Liver (tissue), 10 donors: ENCODE measurements at places on chromosomes 3 and 15. TPM values are rescaled to one million over a fixed set of nuclear protein-coding genes. Genes with fewer than 3 reads are reported as not detected.

Gene PIK3CA
- 10.6 TPM for total RNA-seq

Gene LDHAL6B
- not detected for total RNA-seq

Gene SLC24A5
- total RNA-seq: not detected

Gene DUOXA1
- not detected for total RNA-seq

Gene GNAT1
- 0.08 TPM for total RNA-seq

Gene PLAAT1
- 0.37 TPM for total RNA-seq

Gene ADAMTS9
- 13.5 TPM for total RNA-seq

Gene MORC1
- 0.33 TPM for total RNA-seq

Gene APOD
- total RNA-seq: not detected

Gene GOLGA6B
- 1.0 TPM for total RNA-seq

Gene RBP2
- total RNA-seq: not detected

Gene MOBP
- not detected for total RNA-seq

Gene TNFAIP8L3
- total RNA-seq: 4.9 TPM

- no peaks in the 10 kb centered on the region for H3K4me1 ChIP-seq
- H3K4me3 ChIP-seq: no peak overlapping the region
- H3K27ac ChIP-seq: no peak overlapping the region
- no peaks in the 10 kb centered on the region for H3K36me3 ChIP-seq
- no peaks in the 10 kb centered on the region for H3K27me3 ChIP-seq
These were observed 779.0 kb downstream of the SQOR start for GRCh38 chr15:46413799-46414198.

- no peak for DNase-seq
- H3K36me3 ChIP-seq: no peaks in the 10 kb centered on the region
- no peaks in the 10 kb centered on the region for H3K27me3 ChIP-seq
These were observed 24.0 kb downstream of the BMF start for GRCh38 chr15:40084650-40085049.

GRCh38 chr3:78143000-78143399, 1103.1 kb downstream of the ROBO2 start:
- DNase-seq: no peak
- H3K4me3 ChIP-seq: no peak overlapping the region
- no peak overlapping the region for H3K27ac ChIP-seq
- H3K36me3 ChIP-seq: no peaks in the 10 kb centered on the region
- H3K27me3 ChIP-seq: no peaks in the 10 kb centered on the region

GRCh38 chr15:34883042-34883441, 86.5 kb downstream of the AQR start:
- no peak overlapping the region for H3K4me3 ChIP-seq
- H3K27me3 ChIP-seq: no peaks in the 10 kb centered on the region
- no peaks in the 10 kb centered on the region for H3K4me1 ChIP-seq
- no peak overlapping the region for H3K27ac ChIP-seq
- peaks cover 23% of the 10 kb centered on the region for H3K36me3 ChIP-seq

DNA sequence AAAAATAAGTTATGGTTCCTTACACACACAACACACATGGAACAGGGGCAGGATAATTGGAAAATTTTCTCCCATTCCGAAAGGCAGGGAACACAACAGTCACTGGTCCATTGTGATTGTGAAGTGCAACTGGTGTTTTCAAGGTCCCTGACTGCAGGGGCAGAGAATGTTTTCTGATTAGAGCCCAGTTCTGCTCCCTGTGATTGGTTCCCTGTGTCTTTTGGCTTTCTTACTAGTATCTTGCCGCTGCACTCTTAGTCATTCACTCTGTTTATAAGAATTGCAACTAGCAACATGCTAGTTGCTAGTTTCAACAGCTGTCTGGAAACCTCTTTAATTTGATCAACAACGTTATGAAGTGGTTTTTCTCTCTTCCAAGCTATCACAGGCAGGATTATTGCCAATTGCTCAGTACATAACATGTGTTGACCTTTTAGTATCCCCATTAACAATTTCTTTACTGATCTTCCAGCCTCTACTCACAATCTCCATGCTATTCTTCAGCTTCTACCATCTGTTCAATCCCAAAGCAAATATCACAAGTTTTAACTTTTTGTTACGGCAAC, 177.5 kb downstream of the EPHA6 start:
- H3K27me3 ChIP-seq: no peaks in the 10 kb centered on the region
- H3K27ac ChIP-seq: no peak overlapping the region

- no peak for DNase-seq
- no peaks in the 10 kb centered on the region for H3K27me3 ChIP-seq
These were observed 1.3 kb downstream of the PLCH1 start for GRCh38 chr3:155743606-155744005.

GRCh38 chr3:184537885-184538665, 23.5 kb upstream of the EPHB3 start:
- H3K27ac ChIP-seq: no peak overlapping the region
- H3K4me3 ChIP-seq: no peak overlapping the region
- DNase-seq: no peak
- no peaks in the 10 kb centered on the region for H3K4me1 ChIP-seq

DNA sequence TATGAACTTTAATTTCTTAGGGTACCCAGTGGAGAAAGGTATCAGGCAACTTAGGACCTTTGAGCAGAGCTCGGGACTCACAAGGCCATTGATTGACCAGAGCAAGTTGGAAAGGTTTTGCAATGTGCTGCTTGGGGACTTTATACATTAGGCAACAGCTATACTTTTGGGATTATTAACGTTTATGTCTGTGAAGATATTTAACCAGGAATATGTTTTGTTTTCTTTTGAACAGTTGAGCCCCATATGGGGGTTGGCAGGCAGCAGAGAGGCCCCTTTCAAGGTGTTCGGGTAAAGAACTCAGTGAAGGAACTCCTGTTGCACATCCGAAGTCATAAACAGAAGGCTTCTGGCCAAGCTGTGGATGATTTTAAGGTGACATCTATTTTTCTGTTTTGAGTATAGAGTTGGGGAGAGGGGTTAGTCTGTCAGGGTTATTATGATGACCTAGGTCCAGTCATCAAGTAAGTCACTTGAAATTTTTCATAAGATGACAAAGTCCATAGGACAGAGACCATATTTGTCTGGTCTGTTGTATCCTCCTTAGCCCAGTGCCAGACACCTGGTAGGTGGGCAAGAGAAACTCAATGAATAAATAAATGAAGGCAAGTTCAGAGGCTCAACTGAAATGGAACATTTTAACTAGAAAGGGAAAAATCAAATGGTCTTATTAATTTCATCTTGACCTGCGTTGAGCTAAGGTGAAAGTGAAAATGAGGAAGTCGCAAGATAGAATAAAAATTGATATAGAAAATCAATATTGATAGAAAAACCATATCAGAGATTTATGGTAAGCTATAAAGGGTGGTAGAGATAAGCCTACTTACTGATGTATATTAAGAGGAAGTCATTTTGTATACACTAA, 2.8 kb downstream of the NFKBIZ start:
- peak overlapping the region; percentile 97 for H3K27ac ChIP-seq
- no peak for DNase-seq
- peaks cover 49% of the 10 kb centered on the region for H3K36me3 ChIP-seq
- H3K4me1 ChIP-seq: peaks cover 18% of the 10 kb centered on the region
- no peaks in the 10 kb centered on the region for H3K27me3 ChIP-seq

- no peak for DNase-seq
- H3K4me3 ChIP-seq: no peak overlapping the region
- no peaks in the 10 kb centered on the region for H3K36me3 ChIP-seq
- H3K27me3 ChIP-seq: no peaks in the 10 kb centered on the region
- no peaks in the 10 kb centered on the region for H3K4me1 ChIP-seq
These were observed 261.9 kb upstream of the NR2E3 start for GRCh38 chr15:71548401-71548807.

GRCh38 chr3:5231074-5231473, 43.6 kb downstream of the EDEM1 start:
- no peaks in the 10 kb centered on the region for H3K36me3 ChIP-seq
- no peaks in the 10 kb centered on the region for H3K27me3 ChIP-seq
- no peak overlapping the region for H3K4me3 ChIP-seq
- H3K27ac ChIP-seq: no peak overlapping the region
- no peak for DNase-seq

- no peak overlapping the region for H3K27ac ChIP-seq
- H3K27me3 ChIP-seq: no peaks in the 10 kb centered on the region
These were observed 15.3 kb downstream of the HDAC11 start for GRCh38 chr3:13495351-13495813.

- H3K27ac ChIP-seq: peak overlapping the region; percentile 15
- H3K36me3 ChIP-seq: no peaks in the 10 kb centered on the region
- peak; percentile 27 for DNase-seq
- H3K4me3 ChIP-seq: no peak overlapping the region
These were observed 105.0 kb downstream of the LRRK1 start for GRCh38 chr15:101024073-101024695.

GRCh38 chr3:56456117-56456516, 12.2 kb downstream of the ERC2 start:
- no peak for DNase-seq
- no peaks in the 10 kb centered on the region for H3K36me3 ChIP-seq
- no peak overlapping the region for H3K27ac ChIP-seq
- H3K4me1 ChIP-seq: no peaks in the 10 kb centered on the region
- no peak overlapping the region for H3K4me3 ChIP-seq

- H3K36me3 ChIP-seq: no peaks in the 10 kb centered on the region
- H3K4me1 ChIP-seq: peaks cover 1% of the 10 kb centered on the region
- no peaks in the 10 kb centered on the region for H3K27me3 ChIP-seq
- no peak overlapping the region for H3K4me3 ChIP-seq
- DNase-seq: no peak
- H3K27ac ChIP-seq: no peak overlapping the region
These were observed 911 bp downstream of the CCRL2 start for GRCh38 chr3:46407970-46408369.

DNA sequence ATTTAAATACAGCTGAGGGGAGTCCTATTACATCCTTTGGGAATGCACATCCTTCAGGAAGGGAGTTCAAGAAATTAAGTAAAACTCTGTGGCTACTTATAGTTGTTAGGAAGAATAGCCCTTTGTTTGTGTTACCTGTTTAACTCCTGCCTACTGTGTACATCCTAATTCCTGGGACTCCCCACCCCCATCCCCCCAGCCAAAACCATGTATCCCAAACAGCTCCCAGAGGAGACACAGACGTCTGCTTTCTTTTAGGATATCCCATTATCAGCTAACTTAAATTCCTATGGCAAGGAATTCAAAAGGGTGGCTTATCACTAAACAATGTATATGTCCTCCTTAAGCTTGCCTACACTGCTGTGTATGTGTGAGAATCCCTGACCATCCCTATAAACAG, 581.7 kb downstream of the DIPK2A start:
- no peaks in the 10 kb centered on the region for H3K4me1 ChIP-seq
- H3K27me3 ChIP-seq: no peaks in the 10 kb centered on the region
- DNase-seq: no peak
- no peak overlapping the region for H3K27ac ChIP-seq

- no peak overlapping the region for H3K4me3 ChIP-seq
- H3K27me3 ChIP-seq: no peaks in the 10 kb centered on the region
- DNase-seq: no peak
- H3K36me3 ChIP-seq: no peaks in the 10 kb centered on the region
- H3K4me1 ChIP-seq: no peaks in the 10 kb centered on the region
These were observed 185.2 kb downstream of the ANXA2 start for GRCh38 chr15:60212536-60212935.

- H3K27ac ChIP-seq: no peak overlapping the region
- no peak overlapping the region for H3K4me3 ChIP-seq
- no peak for DNase-seq
- H3K36me3 ChIP-seq: no peaks in the 10 kb centered on the region
- no peaks in the 10 kb centered on the region for H3K27me3 ChIP-seq
- no peaks in the 10 kb centered on the region for H3K4me1 ChIP-seq
These were observed 258.4 kb downstream of the MECOM start for GRCh38 chr3:169405076-169405475.

- no peaks in the 10 kb centered on the region for H3K36me3 ChIP-seq
- no peak overlapping the region for H3K4me3 ChIP-seq
- no peak overlapping the region for H3K27ac ChIP-seq
- no peaks in the 10 kb centered on the region for H3K27me3 ChIP-seq
- no peaks in the 10 kb centered on the region for H3K4me1 ChIP-seq
- no peak for DNase-seq
These were observed 56.6 kb downstream of the SSR3 start for GRCh38 chr3:156498307-156498706.

DNA sequence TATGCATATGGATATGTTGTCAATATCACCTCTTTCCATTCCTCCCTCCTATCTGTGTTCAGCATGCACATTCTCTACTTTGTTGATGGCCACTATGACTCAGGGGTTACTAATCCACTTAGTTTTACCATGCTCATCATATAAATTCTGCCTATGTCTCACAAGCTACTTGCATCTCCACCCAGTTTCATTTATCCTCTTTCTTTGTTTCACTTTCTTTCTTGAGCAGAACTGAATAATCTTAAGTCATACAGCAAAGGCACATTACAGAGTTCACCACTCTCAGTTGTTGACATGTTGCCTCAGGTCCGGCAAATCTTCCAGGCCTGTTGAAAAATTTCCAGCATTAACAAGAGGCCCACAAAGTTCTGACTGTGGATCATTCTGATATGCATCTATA, 71.5 kb downstream of the SSR3 start:
- no peak for DNase-seq
- H3K27ac ChIP-seq: peak overlapping the region; percentile 58
- no peaks in the 10 kb centered on the region for H3K36me3 ChIP-seq
- no peak overlapping the region for H3K4me3 ChIP-seq
- H3K4me1 ChIP-seq: no peaks in the 10 kb centered on the region

GRCh38 chr3:111324645-111325044, 217.4 kb upstream of the CD96 start:
- no peak for DNase-seq
- H3K27ac ChIP-seq: no peak overlapping the region
- no peaks in the 10 kb centered on the region for H3K36me3 ChIP-seq

GRCh38 chr3:66428733-66429132, 72.1 kb downstream of the LRIG1 start:
- H3K4me3 ChIP-seq: no peak overlapping the region
- no peaks in the 10 kb centered on the region for H3K36me3 ChIP-seq
- DNase-seq: no peak
- H3K27ac ChIP-seq: peak overlapping the region; percentile 59
- peaks cover 36% of the 10 kb centered on the region for H3K4me1 ChIP-seq

- no peak for DNase-seq
- H3K4me3 ChIP-seq: no peak overlapping the region
- H3K36me3 ChIP-seq: no peaks in the 10 kb centered on the region
- H3K27me3 ChIP-seq: no peaks in the 10 kb centered on the region
- H3K27ac ChIP-seq: no peak overlapping the region
These were observed 1135.7 kb downstream of the IGSF11 start for GRCh38 chr3:117898722-117899522.

DNA sequence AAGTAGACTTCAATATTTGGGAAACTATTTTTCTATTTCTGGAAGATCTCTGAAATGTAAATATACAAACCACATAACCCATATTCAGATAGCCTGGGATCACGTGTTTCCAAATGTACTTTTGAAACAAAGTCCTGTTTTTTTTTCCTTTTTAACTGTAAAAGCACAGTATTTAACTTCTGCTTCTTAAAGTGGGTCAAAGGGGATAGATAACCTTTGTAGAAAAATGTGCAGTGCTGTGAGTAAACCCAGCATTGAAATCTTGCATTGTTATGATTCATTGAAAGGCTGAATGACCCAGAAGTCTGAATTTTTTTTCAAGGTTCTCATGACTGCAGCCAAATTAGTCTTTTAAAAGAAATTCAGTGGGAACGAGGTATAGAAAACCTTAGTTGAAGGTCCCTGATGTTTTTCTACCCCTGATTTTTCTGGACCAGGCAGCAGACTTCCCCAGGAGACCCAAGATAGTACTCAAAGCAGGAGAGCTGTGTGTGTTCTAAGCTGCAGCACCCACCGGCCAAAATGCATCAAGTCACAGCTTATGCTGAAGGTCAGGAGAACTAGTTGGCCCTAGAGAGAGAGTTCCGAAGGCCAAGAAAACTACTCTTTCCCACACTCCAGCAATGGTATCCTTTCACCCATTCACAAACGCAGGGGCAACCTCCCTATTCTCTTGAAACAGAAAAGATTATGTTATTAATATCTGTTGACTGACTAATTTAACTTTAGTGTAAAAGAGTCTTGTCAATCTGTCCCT, 43.6 kb upstream of the APH1B start:
- no peaks in the 10 kb centered on the region for H3K36me3 ChIP-seq
- H3K27me3 ChIP-seq: no peaks in the 10 kb centered on the region
